ENCODE measurements at places on chromosomes 12 and 14.

DNA sequence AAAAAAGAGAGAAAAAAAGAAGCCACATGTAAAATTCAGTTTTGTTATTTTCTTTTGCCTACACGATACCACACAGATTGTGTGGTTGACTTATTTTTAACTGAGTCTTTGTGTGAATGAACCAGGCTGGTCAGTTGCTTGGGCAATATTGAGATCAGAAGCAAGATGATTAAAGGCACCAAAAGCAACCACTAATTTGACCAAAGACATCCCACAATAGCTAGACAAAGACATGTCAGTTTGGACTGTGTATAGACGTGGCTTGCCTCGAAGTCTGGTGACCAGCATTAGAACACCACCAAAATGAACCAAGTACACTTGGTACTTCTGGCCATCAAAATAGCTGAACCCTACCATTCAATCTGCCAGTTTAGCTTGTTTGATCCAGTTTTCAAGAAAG is 340.6 kb upstream of the TBX3 start:
- no peak for DNase-seq

DNA sequence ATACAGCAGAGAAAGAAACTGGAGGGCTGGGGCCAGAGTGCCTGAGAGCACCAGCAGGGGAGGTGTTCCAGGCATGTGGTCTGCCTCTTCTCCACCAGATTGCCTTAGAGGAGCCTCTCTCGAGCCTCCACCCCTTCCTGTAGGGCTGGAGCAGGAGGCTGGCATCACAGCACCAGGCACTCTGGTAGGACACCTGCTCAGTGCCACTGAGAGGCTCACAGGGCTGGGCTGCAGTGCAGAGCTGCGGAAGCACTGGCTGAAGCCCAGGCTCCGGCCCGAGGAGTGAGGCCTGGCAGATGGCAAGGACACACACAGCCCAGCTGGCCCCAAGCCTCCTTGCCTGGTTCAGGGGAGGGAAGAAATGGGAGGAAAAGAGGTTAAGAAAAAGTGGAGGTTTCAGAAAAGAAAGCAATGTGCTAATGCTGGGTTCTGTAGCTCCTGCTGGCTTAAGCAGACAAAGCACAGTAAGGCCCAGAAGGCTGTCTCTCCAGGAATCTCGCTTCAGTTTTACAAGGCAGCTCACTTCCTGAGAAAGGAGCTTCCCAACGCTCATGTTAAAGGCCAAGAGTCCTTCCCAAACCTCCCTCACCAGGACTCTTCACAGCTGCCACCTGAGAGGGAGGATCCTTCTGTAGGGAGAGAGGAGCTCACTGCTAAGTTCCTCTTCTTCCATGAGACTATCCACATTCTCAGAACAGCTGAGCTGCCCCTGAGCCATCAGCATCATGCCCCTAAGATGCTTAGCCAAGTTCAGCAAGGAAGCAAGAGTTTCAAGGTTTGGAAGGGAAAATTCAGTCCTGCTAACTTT is 23.8 kb downstream of the SPTB start:
- no peak for DNase-seq

GRCh38 chr14:98769326-98769725 is 502.7 kb downstream of the BCL11B start:
- DNase-seq, result no peak

- DNase-seq, result no peak
These were observed 67.8 kb downstream of the NTF3 start for GRCh38 chr12:5499566-5500330.

GRCh38 chr12:131755305-131756113 is 44.6 kb downstream of the SFSWAP start:
- peak; percentile 51 for DNase-seq

GRCh38 chr14:51482102-51482501 is 169.6 kb upstream of the FRMD6 start:
- DNase-seq, result no peak

GRCh38 chr12:65667932-65668331 is 156.4 kb upstream of the HMGA2 start:
- no peak for DNase-seq

DNA sequence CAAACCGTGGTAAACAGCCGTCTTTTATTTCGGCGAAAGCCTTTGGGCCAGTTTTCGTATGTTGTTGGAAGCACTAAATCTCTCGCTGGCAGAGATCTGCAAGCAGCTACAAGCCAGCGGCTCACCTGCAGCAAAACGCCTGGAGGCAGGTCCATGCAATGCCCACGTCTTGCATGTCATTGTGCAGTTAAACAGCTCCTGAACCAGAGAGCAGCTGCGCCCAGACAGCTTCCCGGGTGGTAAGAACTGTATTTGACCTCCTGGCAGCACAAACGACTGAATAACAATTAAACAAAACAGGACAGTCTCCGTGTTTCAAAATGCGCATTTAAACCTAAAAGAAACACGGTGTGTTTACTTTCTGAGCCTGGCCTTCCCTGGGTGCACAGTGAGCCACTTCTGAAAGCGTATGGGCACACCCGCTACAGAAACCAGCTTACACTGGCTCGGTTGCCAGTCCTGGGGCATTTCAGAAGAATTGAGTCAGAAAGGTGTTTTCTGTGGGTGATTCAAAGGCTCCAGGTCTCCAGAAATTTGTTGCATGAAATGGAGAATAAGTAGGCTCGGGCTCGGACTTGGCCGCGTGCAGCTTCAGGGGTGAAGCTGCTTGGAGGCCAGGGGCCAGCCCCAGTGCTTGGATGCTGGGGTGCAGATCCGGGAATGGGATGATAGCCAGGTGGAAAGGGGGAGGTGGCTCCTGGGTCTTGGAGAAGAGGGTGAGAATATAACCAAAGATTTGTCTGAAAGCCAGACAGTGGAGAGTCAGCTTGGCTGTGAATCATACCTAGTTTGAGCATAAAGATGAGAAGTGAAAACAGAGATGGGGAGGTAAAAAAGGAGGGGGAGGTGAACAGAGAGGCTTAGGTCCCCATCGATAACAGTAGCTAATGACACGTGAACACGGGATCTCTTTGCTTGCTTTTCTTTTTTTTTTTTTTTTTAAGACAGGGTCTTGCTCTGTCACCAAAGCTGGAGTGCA is 24.9 kb upstream of the FZD10 start:
- no peak for DNase-seq

DNA sequence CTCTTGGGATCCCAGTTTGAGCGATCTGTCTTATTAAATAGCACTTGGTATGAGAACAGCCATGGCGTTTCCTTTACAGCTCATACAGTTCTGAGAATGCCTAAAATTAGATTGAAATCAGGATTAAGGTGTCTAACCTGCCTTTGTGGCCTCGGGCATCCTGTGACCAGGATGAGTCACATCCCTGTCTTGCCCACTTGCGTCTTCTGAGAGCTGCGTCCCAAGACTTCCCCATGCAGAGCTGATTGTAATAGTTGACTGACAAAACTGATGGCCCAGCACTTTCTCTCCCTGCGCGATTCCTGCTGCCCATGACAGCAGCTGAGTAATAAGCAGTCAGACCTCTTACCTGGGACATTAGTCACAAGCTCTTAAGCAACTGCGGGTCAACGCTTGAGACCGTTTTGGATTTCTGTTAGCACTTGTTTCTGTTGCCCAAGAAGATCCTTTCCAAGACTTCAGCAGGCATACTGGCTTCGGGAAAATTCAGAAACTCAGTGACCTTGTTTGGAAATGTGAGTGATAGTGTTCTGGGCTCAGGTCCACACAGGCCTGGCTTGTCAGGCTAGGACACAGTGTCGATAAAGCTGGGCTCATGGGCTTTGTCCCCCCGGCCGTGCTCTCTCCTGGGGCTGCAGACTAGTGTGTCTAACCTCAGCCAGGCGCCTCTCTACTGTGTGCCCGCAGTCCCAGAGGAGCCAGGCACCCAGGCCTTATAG is 169.9 kb upstream of the HIF1A start:
- no peak for DNase-seq

- DNase-seq, result no peak
These were observed 22.9 kb upstream of the RBM19 start for GRCh38 chr12:113988976-113989375.

- peak; percentile 9 for DNase-seq
These were observed 500 bp downstream of the GPR137C start for GRCh38 chr14:52553002-52553670.

GRCh38 chr14:80955416-80955941 is at the start of gene TSHR:
TSHR (plus strand) TSS chr14:80955621; CDS start chr14:80955681, 60 bp downstream.
- DNase-seq, result no peak

DNA sequence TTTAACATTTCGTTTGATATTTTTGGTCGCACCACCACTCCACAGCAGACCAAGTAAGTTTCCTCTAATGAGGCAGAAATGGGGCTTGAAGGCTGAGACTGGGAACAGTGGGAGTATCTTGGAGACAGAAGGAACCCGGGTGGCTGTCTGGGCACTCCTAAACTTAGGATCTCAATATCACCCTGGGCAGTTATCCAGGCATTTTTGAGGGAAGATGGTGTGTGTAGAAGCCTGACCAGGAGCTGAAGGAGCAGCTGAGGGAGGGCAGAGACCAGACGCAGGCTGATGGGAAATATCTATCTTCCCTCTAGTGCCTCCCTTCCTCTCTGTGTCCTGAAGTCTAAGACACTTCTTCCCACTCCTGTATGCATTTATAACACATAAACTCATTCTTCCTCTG is 10.7 kb downstream of the MARS1 start:
- DNase-seq, result no peak

- DNase-seq, result peak; percentile 1
These were observed 9.5 kb downstream of the TBX3 start for GRCh38 chr12:114674251-114675047.

DNA sequence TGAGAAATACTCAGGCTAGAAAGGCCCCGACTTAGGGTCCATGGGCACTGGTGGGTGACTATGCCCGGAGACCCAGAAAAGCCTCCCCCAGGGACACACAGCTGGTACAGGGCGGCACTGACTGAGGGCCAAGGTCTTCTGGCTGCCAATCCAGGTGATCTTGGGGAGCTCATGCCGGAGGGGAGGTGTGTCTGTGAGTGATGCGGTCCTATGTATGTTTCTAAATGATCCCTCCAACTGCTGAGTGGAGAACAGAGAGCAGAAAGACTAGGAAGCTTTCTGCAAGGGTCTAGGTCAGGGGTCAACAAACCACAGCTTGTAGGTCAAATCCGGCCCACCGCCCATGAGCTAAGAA is 391 bp downstream of the SERPINA4 start:
- no peak for DNase-seq

GRCh38 chr14:106823552-106823951 is 1297.2 kb downstream of the TMEM121 start:
- no peak for DNase-seq

DNA sequence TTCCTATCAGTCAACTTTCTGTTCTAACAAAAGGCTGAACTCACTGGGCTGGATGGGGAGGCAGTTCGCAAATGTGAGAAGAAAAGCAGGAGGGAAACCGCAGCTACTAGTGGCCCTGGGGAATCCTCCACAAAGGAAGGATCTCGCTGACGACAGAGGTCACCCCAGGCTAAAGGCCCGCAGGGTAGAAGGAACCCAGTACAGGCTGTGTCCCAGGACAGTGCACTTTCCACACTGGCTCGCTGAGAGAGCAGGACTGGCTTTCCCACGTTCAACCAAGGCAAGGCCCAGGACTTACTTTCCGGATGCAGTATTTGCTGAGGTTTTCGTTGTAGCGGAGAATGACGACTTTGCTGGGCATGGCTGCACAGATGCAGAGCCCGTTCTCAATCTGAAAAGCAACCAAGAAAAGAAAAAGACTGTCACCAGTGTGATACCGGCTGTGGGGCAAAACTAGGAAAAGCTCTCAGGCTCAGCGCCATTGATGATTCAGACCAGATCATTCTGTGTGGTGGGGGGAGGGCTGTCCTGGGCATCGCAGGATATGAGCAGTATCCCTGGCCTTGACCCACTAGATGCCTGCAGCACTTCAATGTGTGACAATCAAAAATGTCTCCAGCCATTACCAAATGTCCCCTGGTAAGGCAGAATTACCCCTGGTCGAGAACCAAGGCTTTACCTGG is 36.3 kb downstream of the PRKAB1 start:
- DNase-seq, result no peak

DNA sequence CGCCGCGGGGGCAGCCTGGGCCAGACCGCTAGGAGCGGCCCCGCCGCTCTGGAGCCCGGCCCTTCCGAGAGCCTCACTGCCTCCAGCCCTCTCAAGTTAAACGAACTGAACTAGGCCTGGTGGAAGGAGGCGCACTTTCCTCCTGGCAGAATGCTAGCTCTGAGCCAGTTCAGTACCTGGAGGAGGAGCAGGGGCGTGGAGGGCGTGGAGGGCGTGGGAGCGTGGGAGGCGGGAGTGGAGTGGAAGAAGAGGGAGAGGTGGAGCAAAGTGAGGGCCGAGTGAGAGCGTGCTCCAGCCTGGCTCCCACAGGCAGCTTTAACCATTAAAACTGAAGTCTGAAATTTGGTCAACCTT is 5.3 kb downstream of the LTB4R start:
- DNase-seq, result no peak

DNA sequence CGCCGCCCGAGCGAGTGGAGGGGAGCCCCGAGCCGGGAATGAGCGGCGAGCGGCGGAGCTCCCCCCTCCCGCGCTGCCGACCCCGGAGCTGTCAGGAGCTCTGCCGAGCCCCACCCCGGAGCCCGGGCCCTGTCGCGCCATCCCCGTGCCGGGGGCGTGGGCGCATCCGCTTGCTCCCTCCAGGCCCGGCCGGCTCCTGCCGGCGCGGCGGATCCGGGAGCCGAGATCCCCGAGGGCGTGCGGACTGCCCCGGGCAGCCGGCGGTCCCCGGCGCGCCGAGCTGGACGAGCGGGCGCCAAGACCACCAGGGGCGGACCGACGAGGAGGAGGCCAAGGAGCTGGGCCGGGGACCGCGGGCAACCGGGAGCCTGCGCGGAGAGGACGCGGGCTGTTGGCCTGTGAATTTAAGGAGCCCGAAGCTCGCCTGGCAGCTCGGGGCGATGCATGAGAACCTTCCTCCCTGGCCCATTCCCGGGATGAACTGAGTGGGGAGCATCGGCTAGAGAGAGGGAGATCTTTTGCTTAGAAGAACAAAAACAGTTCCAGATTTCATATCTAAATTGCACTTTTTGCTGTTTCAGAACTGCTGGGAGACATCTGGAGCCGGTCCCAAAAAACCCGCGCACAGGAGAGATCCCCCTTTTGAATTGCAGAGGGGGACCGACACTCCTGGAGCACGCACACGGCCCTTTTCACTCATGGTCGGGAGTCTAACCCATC is 2.0 kb downstream of the PTHLH start:
- DNase-seq, result peak; percentile 53

DNA sequence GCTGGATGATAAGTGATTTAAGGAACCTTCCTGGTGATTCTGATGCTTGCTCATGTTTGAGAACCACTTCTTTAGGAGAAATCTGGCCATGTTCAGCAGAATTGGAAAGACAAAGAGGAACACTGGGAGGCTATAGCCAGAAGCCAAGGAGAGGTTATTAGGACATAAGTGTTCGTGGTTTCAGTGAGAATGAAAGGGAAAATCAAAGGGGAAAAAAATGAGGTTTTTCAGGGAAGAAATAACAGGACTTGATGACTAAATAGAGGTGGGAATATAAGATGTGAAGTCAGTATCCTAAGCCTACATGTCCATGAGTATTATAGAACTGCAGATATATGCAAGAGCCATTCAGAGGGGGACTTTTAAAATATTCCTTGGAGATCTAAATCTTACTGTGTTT is 95.6 kb downstream of the DAAM1 start:
- DNase-seq, result no peak
